ENCODE measurements at places on chromosomes 13 and 19.

GRCh38 chr19:57192993-57193392 lies 1.7 kb downstream of the ZNF264 start:
- DNase-seq: no peak

GRCh38 chr19:20661150-20661819 lies at the start of gene ZNF626:
Gene ZNF626, minus strand, starts transcription at chr19:20661571. Its CDS starts 125 bp downstream, at chr19:20661446.
- DNase-seq: peak; percentile 60

DNA sequence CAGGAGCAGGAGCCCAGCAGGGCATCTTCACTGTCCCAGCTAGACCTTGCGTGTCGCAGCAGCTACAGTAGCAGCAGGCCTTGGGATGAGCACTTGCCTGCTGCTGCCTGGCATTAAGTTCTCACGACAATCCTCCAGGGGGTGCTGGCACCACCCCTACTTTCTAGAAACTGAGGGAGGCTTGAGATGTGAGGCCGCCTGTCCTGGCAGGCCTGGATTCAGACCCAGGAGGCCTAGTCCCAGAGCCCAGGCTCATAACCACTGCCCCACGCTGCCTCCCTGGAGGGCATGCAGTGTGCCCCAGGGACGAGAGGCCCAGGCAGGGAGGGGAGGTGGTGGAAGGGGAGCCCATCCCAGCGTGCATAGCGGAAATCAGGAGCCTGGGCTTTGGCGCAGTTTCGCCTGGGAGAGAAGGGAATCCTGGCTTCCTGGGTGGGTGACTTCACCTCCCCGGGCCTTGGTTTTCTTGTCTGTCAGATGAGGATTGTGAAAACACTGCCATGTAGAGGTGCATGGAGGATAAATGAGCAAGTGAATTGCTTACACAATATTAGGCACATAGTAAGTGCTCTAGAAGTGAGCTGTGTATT lies 26.1 kb downstream of the PPP5C start:
- peak; percentile 65 for DNase-seq

DNA sequence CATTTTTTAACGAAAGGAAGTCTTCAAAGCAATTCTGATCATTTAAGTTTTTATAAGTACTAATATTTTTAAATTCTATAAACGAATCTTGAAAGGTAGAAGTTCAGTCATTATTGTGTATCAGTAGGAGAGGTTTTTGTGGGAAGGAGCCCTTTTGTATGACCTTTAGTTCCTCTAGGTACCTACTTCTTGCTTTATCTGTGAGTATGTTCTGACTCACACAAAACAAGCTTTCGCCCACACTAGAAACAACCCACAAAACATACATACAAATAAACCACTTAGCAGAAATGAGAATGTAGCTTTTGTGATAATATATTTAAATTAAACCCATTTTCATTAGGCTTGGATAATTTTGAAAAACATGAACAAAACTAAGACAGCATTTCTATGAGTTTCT lies 27.8 kb downstream of the ERCC5 start:
- DNase-seq: no peak

- no peak for DNase-seq
These were observed 60.0 kb upstream of the GPR183 start for GRCh38 chr13:99367106-99367616.
